ENCODE measurements at places on chromosomes 2 and 18.

DNA sequence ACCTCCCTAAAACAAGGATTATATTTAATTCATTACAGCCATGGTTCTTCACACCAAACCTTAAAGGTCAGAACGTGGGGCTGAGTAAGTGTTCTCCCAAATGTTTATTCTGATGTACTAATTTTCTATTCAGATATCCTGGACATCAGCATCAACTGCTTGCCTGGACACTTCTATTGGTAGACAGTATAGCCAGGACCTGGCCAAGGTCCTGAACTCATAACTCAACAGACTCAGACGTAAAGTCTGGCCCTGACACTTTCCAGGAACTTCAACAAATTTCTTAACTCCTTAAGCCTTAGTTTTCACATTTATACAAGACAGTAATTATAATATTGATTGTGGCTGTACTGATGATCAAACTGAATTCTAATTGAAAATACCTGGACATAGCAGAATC, 89.1 kb downstream of the AKAIN1 start:
- no peak for DNase-seq

- DNase-seq: no peak
These were observed 11.3 kb downstream of the HNMT start for GRCh38 chr2:137975280-137976271.

DNA sequence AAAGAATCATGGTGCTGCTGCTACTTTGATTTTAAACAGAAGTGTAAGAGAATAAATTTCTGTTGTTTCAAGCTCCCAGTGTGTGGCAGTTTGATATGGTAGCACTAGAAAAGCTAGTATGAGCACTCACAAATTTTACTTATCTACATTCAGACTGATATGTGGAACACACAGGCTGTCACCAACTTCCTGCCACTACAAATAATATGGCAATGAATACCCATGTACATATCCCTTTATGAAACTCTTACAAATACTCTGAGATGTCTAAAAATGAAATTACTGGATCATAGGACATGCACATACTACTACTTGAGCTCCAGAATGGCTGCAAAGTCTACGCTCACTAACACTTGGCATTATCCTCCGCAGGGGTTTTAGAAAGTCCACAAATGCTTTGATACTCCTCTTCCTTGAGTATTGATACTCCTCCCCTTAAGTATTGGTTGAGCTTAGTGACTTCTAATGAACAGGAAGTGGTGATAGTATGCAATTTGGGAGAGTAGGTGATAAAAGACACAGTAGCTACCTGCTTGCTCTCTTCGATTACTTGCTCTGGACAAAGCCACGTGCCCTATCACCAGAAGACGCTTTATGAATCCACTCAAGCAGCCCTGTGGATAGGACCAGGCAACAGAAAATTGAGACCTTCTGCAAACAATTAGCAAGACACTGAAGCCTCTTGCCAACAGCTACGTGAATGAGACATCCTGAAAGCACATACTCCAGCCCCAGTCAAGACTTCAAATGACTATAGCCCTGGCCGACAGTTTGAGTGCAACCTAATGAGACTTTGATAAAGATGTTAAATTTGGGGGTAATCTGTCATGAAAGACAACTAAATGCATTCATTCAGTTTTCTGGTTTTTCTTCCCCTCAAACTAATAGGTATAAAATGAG, 35.4 kb downstream of the FBXO11 start:
- DNase-seq: no peak

DNA sequence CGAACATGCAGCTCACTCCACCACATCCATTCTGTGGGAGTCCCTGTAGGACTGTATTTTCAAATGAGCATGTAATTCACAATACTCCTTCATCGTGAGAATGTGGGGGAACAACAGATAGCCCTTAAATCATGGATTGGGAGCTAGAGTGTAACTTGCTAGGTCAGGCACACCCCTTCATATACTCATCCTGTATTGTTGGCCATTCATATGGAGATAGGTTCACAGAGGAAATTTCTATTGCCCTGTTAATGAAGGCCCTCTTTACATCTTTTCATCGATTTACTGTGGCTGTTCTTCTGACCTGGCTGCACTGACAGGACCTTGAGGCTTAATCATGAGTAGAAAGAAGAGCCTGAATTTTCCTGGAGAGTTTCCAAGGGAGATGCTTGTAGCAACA, 193.8 kb upstream of the DPP10 start:
- DNase-seq: no peak

DNA sequence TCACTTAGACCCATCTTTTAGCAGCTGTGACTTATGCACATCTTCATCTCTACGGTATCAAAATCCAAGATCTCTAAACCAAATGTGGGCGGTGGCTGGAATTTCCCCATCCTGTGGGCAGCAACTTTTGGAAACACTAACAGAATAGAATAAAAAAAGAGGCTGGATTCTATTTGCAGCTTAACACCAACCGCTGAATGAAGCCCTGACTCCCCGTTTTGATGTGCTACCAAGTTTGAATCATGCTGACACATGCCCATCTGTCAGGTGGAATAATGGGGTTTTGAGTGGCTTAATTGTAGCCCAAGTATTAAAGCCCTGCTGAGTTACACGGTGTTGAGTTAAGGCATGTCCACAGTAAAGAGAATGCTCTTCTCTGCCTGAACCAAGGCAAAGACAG, 165.2 kb downstream of the MTCL1 start:
- no peak for DNase-seq

DNA sequence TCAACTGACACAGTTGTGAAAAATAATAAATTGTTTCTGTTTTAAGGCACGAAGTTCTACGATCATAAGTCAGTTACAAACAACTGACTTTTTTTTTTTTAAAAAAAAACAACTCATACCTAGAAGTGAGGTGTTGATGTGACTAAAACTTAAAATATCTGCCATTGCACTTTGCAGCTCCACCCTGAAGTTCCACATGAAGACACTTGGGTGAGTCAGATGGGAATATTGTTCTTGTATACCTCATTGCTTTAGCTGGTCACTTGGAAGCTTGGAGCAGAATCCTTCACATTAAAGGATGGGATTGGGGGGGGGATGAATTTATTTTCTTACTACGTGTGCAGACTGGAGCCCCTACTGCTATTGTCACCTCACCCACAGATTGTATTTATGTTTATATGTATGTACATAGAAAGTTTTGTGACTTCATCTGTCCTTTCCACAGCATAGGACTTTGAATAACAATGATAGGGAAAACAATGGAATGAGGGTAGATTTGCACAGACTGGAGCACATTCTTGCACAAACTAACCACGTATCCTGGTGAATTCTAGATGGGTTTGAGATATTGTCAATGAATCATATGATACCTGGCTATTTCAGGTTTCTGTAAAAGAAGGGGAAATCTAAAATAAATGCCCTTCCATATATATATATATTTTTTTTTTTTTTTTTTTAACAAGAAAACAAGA, 57.9 kb upstream of the ARHGAP15 start:
- DNase-seq: no peak

DNA sequence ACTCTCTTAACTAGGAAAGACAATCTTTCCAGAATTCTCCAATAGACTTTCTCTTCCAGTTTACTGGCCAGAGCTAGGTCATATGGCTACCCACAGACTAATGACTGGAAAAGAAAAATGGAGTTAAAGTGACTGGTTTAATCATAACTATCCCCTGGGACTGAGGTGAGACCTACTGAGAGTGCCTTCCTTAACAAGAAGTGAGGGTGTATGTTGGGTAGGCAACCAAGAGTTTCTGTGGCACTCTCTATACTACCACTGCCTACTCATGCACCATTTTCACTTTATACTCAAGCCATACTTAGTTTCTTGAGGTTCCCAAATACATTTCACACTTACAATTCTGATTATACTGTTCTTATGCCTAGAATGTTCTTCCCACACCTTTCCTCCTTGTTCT, 6.9 kb upstream of the GFPT1 start:
- no peak for DNase-seq

- DNase-seq: no peak
These were observed 458.5 kb downstream of the CPS1 start for GRCh38 chr2:211014906-211015305.

DNA sequence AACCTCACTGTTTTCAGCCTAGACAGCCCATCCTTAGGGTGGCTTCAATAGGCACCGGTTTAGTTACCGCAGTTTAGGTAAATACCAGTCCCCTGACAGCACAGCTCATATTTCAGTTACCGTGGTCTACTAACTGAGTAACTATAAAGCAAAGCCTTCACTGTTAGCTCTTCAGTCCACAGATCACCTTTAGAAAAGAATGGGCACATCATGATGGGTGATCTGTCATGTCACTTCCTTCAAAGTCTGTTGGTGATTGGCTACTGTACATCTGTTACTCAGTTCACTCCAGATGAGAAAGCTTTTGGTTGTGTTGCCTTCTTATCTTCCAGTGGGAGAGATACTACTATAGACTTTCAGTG, 21.0 kb downstream of the SLC20A1 start:
- DNase-seq: no peak

- DNase-seq: no peak
These were observed 8.4 kb upstream of the ARID5A start for GRCh38 chr2:96528006-96528699.

DNA sequence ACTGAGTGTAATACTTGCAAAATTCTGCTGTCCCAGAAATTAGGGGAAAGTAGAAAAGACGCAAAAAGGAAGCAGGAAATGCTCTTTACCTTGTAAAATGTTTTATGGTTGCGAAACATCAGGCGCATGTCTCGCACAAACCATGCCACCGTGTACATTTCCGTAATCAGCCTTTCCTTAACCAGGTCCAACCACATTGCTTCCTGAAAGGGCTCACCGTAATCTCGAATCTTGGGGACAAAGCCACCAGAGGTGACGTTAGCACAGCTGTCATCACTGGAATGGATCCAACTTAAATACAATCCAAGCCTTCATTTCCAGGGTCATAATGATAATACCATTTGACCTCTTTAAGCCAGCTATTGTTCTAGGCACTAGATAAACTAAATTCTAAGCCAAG, 49.3 kb downstream of the SP110 start:
- no peak for DNase-seq

DNA sequence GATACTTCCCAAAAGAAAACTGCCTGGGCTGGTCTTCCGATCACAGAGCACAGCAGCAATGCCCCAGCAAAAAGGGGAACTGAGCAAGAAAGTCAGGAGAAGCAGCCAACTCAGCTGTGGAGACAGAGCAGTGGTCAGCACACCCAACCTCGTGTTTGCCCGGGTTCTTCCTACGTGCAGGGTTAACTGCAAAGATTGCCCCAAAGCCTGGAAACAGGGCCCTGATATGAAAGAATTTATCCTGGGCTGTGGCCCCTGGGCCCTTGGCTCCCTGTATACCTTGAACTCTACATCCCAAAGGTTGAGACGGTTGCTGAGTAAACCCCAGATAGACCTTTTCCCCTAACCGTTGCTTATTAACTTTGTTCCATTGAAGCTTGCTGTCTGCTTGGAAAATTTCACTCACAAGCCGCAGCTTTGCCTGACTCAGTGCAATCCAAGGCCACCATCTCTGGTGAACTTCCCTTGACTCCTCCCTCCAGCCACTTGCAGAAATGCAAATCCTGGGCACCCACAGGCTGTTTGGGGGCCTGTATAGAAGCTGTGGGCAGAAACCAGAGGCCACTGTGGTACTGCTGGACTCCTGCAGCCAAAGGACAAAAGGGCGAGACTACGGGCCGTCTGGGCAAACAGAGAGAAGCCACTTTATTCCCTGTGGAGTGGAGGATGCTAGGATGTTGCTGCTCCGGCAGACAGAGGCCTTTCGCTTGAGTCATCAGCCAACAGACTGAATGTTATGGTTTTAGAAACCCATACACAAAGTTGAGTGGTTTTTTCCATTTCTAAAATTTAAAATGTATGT, 18.2 kb downstream of the NRP2 start:
- no peak for DNase-seq

- DNase-seq: peak; percentile 3
These were observed 70.2 kb upstream of the MEIS1 start for GRCh38 chr2:66364495-66365333.

- no peak for DNase-seq
These were observed 59.1 kb downstream of the MAP3K20 start for GRCh38 chr2:173134703-173135102.

- DNase-seq: no peak
These were observed 17.0 kb downstream of the TTLL4 start for GRCh38 chr2:218727502-218728165.

DNA sequence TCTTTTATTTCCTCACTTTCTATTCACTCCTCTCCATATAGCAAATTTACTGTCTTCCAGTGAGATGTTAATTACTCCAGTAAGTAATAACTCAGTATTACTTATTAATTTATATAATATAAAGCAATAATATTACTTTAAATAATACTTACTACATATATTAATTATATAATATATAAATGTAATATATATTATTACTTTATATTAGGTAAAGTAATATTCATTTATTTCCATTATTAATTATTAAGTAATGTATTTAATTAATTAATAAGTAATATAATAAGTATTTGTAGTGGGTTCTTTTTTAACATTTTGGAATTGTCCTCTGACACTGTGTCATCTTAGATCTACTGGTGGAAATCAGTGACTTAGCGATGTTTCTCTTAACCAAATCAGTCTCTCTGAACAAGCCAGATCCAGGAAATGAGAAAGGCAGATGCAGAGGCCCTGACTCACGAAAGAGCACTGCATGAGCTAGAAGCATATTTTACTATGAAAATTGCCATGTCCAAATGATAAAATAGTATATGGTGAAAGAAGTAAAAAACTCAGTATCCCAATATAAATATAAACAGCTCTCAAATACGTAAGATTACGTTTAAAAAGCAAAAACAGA, 115.9 kb downstream of the DSEL start:
- DNase-seq: no peak

- DNase-seq: no peak
These were observed 39.2 kb downstream of the SERPINE2 start for GRCh38 chr2:223999862-224000261.

All from thyroid gland (tissue), 4 donors.